Pons (tissue), 1 donor: ENCODE measurements at places on chromosomes 16 and 17.

- DNase-seq: no peak
These were observed 43.4 kb downstream of the HNF1B start for GRCh38 chr17:37701496-37701898.

GRCh38 chr16:2912330-2913199 lies 834 bp downstream of the FLYWCH1 start:
- DNase-seq: peak; percentile 48

DNA sequence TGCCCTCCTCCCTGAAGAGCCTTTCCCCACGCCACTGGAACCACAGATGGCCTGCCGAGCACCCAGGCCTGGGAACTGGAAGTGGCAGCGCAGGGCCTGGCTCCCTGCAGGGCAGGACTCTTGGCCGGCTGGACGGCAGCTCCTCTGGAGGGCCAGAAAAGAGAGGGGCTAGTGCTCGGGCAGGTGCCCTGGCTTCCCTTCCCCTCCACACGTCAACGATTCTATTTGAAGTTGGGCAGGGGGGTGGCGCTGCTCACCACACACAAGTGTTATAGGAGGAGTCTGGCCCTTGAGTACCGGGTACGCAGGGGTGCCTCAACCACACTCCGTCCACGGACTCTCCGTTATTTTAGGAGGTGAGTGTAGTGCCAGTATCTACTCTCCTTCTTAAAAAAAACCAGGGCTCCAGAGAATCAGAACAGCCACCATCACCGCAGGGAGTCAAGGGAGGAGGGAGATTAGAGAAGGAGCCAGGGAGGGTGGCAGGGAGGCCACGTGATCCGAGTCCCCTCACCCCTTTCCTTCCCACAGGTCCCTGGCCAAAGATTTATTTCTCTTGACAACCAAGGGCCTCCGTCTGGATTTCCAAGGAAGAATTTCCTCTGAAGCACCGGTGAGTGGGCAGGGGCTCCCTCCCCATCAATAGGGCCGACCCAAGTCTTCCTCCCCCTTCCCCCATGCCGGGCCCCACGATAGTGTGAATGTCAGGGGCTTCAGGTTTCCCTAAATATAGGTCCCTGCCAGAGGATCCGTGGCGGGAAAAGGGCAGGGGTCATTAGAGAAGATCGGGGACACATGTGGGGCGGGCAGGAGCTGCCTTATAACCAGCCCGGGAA lies 1.4 kb upstream of the ALDOA start:
- DNase-seq: peak; percentile 89

DNA sequence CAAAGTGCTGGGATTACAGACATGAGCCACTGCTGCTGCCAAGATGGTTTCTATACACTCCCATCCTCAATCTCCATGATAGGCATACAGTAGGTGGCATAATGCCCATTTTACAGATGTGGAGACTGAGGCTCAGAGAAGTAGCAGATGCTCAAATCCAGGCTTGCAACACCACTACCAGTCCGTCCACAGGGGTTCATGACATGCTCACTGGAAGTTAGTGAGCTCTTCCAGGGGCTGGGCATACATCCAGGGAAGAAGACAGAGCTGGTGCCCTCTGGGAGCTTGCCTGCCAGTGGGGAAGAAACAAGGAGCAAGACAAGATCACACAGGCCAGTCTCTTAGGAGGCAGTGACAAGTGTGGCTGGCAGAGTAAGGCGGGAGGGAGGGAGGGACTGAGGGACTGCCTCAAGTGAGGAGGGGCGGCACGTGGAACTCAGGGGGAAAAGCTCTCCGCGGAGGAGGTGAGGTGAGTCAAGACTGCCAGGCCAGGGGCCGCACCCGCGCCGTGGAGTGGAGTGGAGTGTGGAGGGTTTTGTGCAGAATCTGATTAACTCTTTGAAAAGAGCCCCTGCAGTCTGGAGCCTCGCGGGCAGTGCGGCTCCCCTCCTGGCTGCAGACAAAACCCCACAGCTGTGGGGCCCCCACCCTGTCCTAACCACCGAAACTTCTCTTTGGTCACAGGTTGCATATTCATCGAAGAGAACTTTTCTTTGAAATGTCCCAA lies 27.9 kb downstream of the SREBF1 start:
- DNase-seq: no peak

- DNase-seq: peak; percentile 76
These were observed 13.2 kb upstream of the AURKB start for GRCh38 chr17:8223356-8224126.

GRCh38 chr17:81400154-81400977 lies 5.1 kb downstream of the BAHCC1 start:
- no peak for DNase-seq

- no peak for DNase-seq
These were observed 50.1 kb upstream of the CACNG5 start for GRCh38 chr17:66784621-66785364.

DNA sequence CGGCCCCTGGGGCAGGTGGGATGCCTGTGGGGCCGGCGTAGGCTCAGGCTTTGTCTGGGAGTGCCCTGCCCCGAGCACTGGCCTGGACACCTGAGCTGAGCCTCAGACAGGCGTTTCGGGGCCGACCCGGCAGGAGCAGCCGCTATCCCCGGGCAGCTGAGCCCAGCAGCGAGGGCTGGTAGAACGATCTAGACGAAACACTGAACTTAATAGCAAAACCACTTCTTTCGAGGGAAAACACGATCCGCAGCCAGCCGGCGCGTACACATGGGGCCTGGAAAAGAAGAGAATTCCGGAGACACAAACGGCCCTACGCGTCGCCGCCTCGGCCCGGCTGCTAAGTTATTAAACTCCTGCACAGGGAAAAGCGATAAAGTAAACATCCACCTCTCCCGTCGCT lies 22.0 kb upstream of the SSTR5 start:
- no peak for DNase-seq

GRCh38 chr16:22357635-22357971 lies 16.8 kb downstream of the CDR2 start:
- DNase-seq: no peak

- no peak for DNase-seq
These were observed 20.3 kb downstream of the GGA3 start for GRCh38 chr17:75241143-75241430.

- no peak for DNase-seq
These were observed 90.6 kb upstream of the FBXO47 start for GRCh38 chr17:39057701-39058206.

DNA sequence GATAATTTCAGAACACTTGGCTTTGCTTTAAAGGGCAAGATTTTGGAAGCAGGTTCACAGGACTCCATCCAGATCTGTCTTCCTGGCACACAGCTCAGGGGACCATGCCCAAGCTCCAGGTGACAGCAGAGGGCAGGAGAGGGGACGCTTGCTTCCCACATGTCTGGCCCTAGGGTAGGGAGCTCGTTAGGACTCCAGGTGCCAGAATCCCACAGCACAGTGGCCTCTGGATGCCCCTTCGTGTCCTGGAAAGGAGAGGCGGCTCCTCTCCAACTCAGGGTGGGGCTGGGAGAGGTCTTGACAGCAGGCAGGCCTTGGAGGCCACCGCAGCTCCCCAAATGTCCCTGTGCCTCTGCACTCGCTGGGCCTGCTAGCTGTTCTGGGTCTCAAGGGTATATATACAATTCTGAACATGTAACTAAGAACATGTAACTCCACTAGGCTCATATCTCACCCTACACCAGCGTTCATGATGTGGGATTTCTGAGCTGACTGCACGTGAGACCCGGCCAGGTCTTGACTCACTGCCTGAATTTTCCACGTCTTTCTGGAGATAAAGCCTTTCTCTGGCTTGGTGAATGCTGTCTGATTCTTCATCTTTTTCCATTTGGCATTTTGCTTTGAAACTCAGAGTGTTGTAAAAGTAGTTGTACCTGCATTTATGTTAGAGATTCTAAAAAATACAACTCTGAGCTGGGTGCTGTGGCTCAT lies 52.8 kb downstream of the MARCHF10 start:
- DNase-seq: no peak

- no peak for DNase-seq
These were observed 46.6 kb upstream of the GNG13 start for GRCh38 chr16:847151-847550.

GRCh38 chr17:79242873-79243602 lies 168.4 kb downstream of the ENGASE start:
- DNase-seq: no peak

DNA sequence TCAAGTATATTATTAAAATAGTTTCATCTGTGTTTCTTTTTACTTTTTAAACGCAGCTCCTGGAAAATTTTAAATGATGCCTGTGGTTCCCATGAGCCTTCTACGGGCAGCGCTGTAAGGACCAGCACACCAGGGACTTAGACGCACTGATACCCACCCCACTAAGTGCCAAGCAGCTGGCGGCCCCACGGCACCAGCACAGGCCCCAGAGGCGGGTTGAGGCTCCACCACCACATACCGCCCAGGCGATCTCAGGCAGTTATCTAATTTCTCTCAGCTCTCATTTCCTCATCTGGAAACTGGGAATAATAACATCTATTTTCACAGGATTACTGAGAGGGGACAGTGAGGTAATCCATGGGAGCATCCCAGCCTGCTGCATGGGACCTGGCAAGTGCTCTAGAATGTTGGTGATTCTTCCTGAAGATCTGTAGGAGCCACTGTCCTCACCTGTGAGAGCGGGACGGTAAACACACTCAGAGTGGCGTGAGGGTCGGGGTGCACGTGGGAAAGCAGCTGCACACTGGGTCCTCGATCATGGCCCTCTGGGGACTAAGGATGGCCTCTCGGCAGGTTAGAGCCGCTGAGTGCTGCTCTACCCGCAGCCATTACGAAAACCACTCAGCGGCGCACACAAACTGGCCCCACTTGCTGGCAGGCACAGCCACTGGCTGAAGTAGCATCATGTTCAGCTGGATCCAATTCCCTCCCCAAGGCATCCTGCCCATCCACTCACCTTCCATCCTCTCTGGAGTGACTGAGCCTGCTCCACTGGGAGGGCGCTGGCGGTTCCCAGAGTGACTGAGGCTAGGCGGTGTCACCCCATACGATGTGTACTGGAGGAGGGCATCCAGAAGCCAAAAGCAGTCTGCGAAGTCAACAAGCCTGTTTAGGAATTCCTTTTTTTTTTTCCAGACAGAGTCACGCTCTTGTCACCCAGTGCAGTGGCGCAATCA lies 17.6 kb upstream of the SLC38A8 start:
- no peak for DNase-seq

- no peak for DNase-seq
These were observed 29.6 kb upstream of the ZFPM1 start for GRCh38 chr16:88423448-88423850.

DNA sequence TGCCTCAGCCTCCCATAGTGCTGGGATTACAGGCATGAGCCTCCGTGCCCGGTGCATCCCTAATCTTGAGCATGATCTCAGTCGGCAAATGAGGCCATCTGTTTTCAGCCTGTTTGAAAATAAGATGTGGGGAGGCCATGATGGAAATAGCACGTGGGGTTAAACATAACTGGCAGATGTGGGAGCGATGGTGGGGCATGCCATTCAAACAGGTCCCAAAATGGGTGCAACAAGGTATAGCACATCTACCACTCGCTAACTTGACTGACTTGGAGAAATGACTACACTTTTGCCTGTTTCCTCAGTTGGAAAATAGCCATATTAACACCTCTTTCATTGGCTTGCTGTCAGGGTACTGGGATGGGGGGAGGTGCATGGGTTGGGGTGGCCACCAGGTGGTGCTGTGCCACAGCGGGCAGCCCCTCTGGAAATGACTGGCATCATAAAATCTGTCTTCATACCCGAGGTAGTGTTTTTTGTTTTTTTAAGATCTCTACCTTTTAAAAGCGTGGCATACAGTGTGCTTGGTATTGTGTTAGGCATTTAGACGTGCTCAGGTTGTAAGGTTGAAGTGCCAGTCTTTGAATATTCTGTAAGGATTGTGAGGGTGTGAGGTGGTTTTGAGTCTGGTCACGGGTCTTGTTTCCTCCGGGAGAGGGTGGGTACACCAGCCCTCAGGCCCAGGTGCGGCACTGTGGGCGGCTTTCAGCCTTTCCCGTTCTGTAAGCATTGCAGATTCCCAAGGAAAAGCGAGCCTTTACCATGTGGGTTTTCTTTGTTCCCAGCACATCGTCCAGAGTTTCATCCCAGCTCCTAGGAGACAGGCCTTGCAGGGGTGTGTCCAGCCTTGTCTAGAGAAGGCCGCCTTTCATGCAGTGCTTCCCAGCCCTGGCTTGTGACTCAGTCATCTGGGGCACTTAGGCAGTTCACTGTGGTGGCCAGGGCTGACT lies 2.9 kb upstream of the TTYH2 start:
- peak; percentile 92 for DNase-seq

GRCh38 chr17:48597778-48598631 lies 4.4 kb upstream of the HOXB5 start:
- no peak for DNase-seq

DNA sequence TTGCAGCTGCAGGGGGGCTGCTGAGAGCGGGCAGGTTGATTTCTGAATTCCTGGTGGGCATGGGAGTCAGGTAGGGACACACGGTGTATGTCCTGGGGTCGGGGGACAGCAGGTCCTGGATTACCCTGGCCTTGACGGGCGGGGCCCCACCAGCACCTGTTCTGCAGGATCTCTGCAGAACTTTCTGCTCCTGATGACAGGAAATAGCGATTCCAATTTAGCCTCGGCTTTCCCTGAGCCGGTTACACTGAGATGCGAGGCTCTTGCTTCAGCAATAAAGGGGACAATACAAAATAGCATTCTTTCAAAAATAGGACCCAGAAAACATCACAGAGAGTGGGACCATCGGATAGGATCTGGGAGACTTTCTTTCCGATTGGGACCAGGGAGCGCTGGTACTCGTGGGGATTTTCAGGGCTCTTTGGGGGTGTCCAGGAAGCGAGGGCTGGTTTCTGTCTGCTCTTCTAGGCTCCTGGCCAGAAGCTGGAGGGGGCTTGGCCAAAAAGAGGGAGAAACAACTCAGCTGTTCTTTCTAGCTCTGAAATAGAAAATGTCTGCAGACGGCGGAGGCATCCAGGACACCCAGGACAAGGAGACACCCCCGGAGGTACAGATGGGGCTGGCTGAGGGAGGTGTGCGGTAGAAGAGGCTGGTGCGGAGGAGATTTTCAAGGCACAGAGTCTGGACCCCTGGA lies 642 bp downstream of the ZNF205 start:
- no peak for DNase-seq

- no peak for DNase-seq
These were observed 50.1 kb downstream of the BRIP1 start for GRCh38 chr17:61813211-61813610.

DNA sequence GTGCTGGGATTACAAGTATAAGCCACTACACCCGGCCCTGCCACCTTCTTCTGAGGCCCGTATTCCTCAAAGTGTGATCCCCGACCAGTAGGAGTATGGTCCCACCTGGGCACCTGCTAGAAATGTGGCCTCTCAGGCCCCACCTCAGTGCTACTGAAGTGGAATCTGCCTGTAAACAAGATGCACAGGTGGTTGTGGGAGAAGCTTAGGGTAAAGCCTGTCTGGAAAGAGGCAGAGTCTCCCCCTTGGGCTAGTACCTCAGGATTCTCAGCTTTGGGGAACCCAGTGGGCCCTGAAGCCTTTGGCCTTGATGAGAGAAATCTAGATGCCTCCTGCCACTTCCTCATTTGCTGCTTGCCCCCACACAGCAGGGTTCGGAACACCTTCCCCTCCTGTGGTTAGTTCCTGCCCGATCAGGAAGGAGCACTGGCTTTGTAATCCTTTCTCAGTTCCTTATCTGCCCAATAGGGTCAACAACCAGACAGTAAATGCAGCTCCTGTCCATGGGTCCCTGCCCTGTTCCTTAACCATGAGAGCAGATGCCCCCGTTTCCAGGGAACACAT lies 25.2 kb downstream of the TK2 start:
- DNase-seq: peak; percentile 87

- DNase-seq: no peak
These were observed 4.8 kb downstream of the CDR2L start for GRCh38 chr17:74992223-74992622.

GRCh38 chr17:72719578-72720493 lies 372.7 kb downstream of the SLC39A11 start:
- no peak for DNase-seq
